ENCODE measurements at places on chromosomes 1 and 21.

- DNase-seq = no peak
Measured at GRCh38 chr1:170620164-170620563, 43.8 kb upstream of the PRRX1 start.

DNA sequence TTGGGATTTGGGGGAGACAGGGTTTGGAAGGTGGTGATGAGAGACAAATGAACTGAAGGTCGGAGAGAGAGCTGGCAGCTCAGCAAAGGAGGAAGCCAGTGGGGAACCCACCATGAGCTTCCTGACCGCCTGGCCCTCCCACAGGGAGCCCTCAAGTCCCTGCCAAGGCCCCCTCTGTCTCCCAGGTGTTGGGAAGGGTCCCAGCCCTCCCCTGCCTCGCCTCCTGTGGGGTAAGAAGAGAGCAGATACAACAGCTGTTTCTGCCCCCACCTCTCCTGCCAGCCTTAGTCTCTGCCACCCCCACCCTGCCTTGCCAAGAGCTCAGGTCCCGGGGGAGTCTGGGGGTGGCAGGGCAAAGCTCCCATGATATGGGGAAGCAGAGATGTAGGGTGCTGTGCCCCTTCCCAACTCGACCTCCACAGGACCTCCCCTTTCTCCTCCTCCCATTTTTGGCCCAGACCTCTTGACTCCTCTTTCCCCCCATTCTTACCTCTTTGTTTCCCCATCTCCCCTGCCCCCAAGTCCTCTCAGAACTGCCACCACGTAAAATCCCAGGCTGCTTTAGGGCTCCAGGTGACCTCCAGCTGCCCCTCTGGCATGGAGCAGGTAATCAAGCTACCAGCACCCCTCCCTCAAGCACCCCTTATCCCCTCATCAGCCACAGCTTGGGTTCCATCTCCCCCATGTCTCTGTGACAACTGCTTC, 556 bp downstream of the S100A1 start:
- DNase-seq = no peak

GRCh38 chr1:230498704-230499103, 72.6 kb upstream of the PGBD5 start:
- DNase-seq = no peak

GRCh38 chr1:59973719-59974118, 47.1 kb upstream of the CYP2J2 start:
- DNase-seq = no peak

GRCh38 chr1:24348196-24348595, 29.0 kb downstream of the GRHL3 start:
- DNase-seq = no peak

GRCh38 chr1:233300326-233300725, 4.8 kb upstream of the PCNX2 start:
- no peak for DNase-seq

- no peak for DNase-seq
Measured at GRCh38 chr1:153661111-153661708, 2.7 kb downstream of the SNAPIN start.

- no peak for DNase-seq
Measured at GRCh38 chr1:182617014-182617429, 12.8 kb upstream of the RGS16 start.

GRCh38 chr1:17603091-17603841, 63.8 kb downstream of the ARHGEF10L start:
- no peak for DNase-seq

GRCh38 chr1:83545066-83545862, 453.7 kb downstream of the TTLL7 start:
- no peak for DNase-seq

DNA sequence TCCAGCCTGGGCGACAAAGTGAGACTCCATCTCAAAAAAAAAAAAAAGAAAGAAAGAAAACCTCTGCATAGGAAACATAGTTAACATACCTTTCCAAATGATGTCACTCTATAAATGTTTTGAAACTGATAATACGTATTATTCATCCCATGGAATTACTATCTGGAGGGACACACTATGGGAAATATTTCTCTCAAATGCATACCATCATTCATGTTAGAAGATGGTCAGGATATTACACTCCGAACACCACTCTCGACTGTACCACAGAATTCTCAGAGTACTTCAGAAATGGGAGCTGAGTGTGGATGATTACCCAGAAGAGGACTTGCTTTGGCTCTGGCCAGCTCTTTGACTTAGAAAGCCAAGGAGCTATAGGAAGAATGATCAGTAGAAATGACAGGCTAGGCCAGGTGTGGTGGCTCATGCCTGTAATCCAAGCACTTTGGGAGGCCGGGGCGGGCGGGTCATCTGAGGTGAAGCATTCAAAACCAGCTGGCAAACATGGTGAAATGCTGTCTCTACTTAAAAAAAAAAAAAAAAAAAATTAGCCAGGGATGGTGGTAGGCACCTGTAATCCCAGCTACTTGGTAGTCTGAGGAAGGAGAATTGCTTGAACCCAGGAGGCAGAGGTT, 5.2 kb upstream of the LIN28A start:
- DNase-seq = no peak

GRCh38 chr21:14095056-14095455, 115.7 kb downstream of the LIPI start:
- no peak for DNase-seq

DNA sequence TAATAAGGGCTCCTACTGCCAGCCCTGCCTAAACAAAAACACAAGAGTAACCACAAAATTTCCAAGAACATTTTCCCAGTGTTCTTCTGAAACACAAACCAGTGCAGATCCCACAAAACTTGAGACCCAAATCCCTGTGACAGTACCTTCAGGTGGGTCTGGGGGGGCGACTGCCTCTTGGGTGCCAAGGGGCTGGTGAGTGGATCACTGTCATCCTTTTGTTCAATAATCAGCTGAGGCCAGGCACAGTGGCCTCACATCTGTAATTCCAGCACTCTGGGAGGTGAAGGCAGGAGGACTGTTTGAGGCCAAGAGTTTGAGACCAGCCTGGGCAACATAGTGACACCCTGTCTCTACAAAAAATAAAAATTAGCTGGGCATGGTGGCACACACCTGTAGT, 87.6 kb downstream of the GLIS1 start:
- DNase-seq = no peak
